Fibroblast of the aortic adventitia (primary cell): ENCODE measurements at places on chromosomes 4 and X. TPM values are rescaled to one million over a fixed set of nuclear protein-coding genes. Genes with fewer than 3 reads are reported as not detected.

- DNase-seq: no peak
Observed at GRCh38 chr4:103774326-103774825, 54.6 kb upstream of the TACR3 start.

DNA sequence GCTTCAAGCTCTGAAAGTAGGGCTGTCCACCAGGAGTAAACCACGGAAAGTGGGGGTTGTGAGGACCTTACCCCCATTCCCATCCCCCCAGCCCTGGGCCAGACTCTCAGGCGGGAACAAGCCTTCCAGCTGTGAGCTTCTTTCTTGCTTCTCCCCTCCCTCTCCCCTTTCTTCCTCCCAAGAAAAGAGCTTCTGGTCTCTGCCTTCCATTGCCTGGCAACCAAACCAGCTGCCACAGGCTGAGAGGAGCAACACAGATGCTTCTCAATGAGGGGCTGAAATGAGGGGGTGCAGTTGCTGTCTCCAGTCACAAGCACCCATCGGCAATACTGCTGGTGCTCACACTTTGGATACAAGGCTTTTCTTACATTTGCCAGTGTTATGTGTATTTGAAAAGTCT, 72.5 kb downstream of the SLC16A2 start:
- no peak for DNase-seq

DNA sequence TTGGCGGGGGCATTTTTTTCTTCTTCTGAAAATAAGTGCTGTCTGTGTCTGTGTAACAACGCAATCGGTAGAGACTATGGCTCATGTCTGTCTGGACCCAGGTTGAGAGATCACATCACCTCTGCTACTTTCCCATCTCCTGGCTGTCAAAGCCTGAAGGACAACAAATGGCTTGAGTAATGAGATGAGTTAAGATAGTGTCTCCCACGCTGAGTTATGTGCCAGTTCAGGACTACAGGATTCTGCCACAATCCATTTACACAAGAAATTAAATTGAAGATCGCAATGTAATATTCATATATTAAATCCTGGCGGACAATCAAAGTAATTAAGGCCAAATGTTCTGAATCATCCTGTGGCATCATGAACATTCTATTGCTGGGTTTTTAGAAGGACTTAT, 16.5 kb upstream of the ARHGAP36 start:
- DNase-seq: no peak

- no peak for DNase-seq
Observed at GRCh38 chrX:104310657-104311254, 56.0 kb upstream of the ESX1 start.

DNA sequence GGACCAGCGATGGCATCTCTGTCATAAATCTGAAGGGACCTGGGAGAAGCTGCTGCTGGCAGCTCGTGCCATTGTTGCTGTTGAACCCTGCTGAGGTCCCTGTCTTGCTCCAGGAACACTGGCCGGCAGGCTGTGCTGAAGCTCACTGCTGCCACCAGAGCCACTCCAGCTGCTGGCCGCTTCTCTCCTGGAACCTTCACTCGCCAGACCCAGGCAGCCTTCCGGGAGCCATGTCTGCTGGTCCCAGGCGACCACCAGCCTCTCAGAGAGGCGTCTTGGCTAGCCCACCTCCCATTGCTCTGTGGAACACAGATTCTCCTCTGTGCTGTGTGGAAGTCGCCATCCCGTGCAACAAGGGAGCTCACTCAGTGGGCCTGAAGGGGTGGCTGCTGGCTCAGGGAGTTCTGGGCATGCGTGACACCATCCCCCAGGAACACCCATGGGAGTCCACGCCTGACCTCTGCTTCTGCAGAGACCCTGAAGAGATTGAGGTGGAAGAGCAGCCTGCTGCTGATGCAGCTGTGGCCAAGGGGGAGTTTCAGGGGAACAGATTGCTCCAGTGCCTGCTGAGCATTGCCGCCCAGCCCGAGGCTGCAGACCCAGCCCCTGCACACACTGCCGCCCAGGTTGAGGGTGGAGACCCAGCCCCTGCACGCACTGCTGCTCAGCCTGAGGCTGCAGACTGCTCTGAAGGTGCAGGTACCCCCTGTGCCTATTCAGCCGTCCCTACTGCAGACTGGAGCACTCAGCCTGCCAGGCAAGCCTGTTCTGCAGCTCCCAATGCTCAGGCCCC, 33.1 kb upstream of the CYP4V2 start:
- no peak for DNase-seq

DNA sequence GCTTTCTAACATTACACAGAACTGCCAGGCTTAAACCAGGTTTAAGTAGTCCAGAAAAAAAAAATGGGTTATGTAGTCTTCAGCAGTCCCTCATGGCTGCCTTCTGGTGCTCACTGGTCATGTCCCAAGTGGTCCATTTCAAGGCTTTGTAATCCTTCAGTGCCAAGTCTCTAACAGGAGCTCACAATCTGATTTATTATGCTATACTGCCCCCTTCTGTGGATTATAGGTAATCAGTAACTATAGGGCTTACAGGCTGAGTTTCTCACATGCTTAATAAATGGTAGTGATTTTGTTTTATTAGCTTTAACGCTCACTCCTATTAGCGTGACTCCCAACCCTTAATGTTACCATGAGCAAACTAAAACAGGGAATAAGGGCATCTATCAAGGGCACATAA, 92.5 kb upstream of the EDA2R start:
- DNase-seq: peak; percentile 76

DNA sequence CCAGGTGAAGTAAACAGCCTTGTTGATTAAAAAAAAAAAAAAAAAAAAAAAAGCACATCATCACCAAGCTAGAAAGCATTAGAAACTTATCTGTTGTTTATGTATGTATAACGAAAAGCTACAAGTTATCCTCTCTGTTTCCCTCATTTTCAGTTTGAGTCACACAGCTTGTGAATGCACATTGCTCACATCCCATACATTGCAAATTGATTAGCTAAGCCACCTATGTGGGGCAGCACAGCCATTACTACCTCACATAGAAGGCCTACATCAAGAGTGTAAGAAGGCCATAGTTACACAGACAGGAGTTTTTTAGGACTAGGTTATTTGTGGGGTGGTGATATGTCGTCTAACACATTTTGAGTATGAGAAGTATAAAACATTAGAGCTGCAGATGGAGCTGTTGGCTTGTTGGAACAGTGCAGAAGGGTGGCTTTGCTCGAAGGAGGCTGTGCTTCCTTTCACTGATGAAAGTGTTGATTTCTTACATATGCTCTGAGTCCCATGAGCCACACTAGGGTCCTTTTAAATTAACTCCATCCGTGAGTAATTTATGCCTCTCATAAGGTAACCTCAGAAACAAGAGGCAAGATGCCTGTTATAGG, 431.6 kb downstream of the GABRG1 start:
- no peak for DNase-seq

DNA sequence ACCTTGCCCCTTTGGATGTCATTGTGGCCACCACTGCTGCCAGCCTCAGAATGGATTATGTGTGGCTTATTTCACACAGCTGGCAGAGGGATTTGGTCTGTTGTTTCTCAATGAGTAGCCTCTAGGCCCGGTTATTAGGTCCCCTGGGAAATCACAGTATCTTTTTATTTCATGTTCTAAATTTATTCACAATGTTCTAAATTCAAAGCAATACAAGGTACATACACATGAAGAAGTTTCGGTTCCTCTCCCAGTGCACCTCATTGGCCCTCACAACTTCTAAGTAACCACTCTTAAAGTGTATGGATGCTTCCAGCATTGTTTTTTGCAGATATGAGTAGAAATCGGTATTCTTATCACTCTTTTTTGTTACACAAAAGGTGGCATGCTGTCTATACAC, 262.7 kb downstream of the RCHY1 start:
- DNase-seq: no peak

GRCh38 chr4:67702166-67702565, 1.2 kb upstream of the UBA6 start:
- DNase-seq: no peak

DNA sequence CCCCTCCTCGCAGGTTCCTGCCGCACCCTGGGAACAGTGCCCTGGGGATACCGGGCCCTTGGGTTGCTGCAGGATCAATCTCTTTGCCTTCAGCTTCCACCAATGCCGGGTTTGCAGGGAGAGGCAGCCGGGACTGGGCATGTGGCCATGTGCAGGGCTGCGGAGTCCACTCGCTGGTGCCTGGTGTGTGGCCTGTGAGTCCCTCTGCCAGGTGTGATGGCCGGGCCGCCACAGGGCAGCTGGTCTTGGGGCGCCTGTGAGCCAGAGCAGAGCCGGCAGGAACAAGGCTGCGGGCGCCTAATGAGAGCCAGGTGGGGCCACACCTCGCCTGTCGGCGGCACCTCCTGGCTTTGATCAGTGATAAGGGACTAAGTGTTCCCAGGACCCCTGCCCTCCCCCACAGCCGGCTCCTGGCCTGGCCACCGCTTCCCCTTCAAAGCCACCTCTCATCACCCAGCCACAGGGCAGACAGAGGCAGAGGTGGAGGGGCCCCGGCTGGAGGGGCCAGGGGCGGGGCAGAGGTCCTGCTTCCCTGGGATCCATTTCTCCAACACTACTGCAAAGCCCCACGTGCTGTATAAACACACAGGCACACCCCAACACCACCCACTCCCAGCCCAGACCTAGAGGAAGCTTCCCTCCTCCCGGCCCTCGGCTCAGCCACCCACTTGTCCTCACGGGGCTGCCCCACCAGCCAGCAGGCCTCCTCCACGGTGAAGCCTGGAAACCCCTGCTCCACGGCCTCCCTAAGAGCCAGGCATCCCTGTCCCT, 132.7 kb downstream of the CPZ start:
- no peak for DNase-seq

- no peak for DNase-seq
Observed at GRCh38 chr4:23654791-23655190, 235.1 kb downstream of the PPARGC1A start.

GRCh38 chr4:40924096-40924792, 174.5 kb downstream of the NSUN7 start:
- DNase-seq: peak; percentile 59

GRCh38 chrX:107766470-107767150, 9.0 kb downstream of the TSC22D3 start:
- peak; percentile 67 for DNase-seq

Gene GLOD5
- not detected in 2 replicates for total RNA-seq

Gene CLGN
- 4.1 and 19.3 TPM in 2 replicates for total RNA-seq

Gene REPS2
- total RNA-seq: 0.82 and 1.7 TPM in 2 replicates

Gene JCHAIN
- total RNA-seq: 0.99 and 18.2 TPM in 2 replicates

Gene TMPRSS11B
- not detected in 2 replicates for total RNA-seq

Gene RPS3A
- total RNA-seq: 4,133 and 5,107 TPM in 2 replicates

Gene TLR10
- total RNA-seq: not detected in 2 replicates

Gene CLDN34
- total RNA-seq: not detected in 2 replicates
